ENCODE measurements at places on chromosomes 11 and 22.

DNA sequence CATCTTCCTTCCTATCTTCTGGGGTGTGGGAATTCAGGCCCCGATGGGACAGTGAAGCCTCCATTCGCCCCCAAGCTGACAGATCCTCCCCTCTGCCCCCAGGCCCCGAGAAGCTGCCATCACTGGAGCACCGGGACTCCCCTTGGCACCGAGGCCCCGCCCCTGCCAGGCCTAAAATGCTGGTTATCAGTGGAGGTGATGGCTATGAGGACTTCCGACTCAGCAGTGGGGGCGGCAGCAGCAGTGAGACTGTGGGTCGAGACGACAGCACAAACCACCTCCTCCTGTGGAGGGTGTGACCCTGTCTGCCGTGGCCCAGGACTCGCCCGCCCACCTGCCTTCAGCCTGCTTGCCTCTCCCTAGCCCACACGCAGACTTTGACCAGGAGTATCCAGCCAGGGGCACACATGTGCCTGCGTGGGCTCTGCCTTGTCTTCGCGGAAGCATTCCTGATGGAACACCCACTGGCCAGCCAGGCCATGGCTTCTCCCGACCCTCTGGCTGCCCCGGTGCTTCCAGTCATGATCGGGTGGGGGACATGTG, 8.6 kb upstream of the RELT start:
- DNase-seq: no peak

GRCh38 chr22:46812034-46812605, 49.7 kb downstream of the TBC1D22A start:
- DNase-seq: no peak

DNA sequence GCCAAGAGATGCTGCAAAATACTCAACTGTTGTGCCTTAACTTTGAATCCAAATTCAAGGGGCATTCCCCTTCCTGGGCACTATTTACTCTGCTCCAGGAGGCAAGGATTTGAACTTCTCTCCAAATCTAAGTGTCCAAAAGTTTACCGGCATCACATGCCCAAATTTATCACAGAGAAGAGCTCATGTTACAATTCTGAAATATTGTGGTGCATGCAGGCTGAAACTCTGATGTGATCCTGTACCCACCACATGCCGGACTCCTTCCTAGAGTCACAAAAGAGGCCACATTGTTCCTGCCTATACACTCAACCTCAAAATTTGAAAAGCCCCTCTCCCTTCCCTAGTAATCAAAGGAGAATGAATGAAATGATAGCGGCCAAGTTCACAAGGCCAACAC, 1.3 kb downstream of the TRAF6 start:
- DNase-seq: no peak

- no peak for DNase-seq
Measured at GRCh38 chr11:117604336-117604995, 192.6 kb downstream of the DSCAML1 start.

DNA sequence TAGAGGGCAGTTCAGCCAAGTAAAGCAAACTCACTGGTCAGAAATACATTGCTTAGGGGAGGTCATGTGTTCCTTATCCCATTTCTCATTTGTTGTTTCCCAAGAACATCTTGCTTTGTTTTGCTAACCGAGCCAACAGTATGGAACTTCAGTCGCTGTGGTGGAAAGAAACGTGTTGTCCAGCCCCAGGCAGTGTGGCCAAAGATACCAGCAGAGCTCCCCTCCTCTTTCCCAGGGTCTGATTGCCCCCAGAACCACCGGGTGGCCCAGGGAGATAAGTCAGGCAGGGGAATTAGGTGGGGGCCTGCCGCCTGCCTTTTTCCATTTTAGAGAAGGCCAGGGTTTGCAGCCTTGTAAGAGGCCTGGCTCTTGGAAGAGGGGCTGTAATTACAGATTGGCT, 98.7 kb upstream of the CRYBB3 start:
- no peak for DNase-seq

DNA sequence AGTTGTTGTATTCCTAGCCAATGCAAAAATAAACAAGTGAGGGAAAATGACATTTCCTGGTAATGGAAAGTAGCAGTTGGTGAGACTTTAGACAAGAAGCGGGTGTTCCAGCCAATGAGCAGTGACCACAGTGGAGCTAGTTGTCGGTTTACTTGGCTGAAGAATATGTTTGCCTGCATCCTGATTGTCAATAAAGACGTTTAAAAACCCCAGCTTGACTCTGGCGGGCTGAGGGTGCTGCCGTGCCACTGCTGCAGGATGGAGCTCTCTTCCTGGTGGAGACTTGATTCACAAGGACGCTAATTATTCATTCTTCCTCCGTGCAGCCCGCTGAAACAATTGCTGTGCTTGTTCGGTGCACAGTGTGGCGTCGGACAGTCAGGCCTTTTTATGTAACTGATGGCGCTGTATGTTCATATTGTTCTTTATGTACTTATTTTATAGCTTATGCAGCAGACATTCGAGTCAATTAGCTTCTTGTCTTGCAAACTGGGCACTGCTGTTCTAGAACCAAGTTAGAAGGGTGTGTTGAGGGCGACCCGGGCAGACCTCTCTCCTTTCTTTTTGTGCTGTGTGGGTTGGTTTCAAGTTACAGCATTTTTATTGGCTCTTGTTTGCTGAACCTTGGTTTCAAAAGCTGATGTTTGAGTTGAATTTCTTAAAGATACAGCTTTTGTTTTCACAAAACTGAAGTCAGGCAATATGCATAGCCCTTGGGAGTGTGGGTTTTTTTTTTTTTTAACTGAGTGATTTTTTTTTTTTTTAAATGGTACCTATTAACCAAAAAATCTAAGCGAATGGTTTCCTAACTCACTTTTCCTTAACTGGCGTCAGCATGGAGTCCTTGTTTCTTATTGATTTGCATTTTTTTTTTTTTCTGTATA, 153.9 kb downstream of the TEAD1 start:
- DNase-seq: no peak

DNA sequence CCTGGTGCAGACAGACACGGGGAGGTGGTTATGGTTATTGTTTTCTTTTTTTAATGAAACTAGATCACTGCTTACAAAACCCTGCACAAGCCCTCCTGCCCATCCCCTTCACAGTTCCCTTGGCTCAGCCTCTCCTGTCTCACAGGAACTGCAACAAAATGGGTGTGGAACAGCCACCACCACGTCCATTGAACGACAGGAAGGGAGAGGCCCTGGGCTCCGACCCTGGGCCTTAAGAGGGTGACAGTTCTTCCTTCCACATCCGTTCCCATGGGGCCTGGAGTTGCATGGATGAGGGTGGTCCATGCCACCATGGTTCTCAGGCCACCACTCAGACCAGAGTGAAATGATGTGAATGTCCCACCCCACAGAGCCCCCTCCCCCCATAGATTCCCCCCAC, 15.7 kb downstream of the PRPF19 start:
- DNase-seq: no peak

GRCh38 chr11:56906683-56907148, 82.0 kb upstream of the OR5AK2 start:
- no peak for DNase-seq

GRCh38 chr11:125281831-125282595, 117.5 kb downstream of the PKNOX2 start:
- no peak for DNase-seq

DNA sequence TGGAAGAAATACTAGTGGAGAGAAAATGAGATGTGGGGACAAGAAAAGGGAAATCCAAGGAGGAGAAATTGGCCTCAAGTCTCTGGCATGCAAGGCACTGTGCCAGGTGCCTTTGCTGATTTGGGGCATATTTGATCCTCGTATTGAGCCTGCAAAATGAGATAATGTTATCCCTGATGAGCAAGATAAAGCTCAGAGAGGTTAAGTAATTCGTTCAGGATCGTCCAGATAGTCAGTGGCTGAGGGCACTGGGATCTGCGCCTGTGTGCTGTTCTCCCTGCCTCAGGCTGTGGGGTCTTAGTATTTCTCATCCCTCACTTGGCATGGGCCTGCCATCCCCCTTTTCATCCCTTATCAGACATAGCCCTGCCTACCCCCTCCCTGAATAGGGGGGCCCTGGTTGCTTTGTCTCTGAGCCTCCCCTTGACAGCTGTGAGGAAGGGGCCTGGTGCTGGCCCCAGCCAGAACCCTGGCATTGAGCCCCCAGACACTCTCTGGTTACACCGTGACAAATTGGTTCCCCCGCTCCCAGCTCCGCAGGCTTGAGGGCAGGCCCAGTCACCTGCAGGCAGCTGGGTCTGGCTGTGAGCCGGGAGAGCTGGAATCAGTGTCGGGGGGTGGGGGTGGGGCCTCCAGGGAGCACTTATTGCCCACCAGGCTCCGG, 85.7 kb downstream of the NECTIN1 start:
- no peak for DNase-seq

GRCh38 chr11:35144806-35145205, 5.8 kb downstream of the CD44 start:
- DNase-seq: no peak

DNA sequence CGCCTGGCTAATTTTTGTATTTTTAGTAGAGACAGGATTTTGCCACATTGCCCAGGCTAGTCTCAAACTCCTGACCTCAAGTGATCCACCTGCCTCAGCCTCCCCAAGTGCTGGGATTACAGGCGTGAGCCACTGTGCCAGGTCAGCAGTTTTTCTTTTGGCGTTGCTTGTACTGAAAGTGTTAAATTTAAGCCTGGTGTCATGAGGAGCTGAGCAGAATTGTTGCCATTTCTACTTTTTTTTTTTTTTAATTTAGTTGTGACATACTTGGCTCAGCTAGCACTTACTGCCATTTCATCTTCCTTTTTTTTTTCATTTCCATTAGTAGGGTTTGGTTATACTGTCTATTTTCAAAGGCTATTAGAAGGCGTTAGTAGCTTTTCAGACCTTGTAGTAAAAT, 10.7 kb downstream of the TAB1 start:
- no peak for DNase-seq

Data from epithelial cell of proximal tubule (primary cell).